ENCODE measurements at places on chromosomes 7 and 10. TPM values are rescaled to one million over a fixed set of nuclear protein-coding genes. Genes with fewer than 3 reads are reported as not detected.
A peak's percentile ranks its signal among the peaks of the same experiment; 100 is the strongest.

GRCh38 chr10:111234914-111235302 lies 158.1 kb downstream of the ADRA2A start:
- DNase-seq, result no peak

DNA sequence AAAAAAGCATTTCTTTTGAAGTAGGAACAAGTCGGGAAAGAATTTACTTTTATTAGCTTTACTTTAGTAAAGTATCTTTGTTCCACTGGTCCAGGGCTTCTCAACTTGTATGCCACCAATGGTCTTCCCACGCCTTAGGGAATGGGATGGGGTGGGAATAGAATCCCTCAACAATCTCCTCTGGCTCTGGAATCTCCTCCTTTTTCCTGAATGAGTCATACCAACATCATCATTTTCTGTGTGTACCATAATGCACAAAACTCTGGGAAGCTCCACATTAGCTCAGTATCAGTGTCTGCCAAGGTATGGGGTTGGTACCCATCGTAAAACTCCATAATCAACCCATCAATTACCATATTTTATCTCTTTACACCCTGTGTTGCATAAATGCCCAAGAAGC lies 159.4 kb upstream of the BMPER start:
- DNase-seq, result no peak

DNA sequence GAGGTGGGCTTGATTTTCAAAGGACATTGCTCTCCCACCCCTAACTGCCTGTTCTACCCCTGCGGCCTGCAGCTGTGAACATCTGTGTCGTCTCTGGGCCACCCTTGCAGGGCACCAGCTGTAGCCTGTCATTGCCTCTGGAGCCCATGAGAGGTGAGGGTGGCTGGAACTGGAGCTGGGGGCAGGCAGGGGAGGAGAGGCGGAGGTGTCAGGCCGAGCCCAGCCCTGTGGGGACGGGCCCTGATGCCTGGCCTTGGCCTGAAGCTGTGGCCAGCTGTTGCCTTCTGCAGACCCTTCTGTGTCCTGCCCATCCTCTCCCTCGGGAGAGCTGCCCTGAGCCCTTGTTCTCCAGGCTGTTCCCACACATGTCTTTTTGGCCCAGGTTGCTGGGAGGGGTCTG lies 44.5 kb downstream of the PALD1 start:
- DNase-seq, result no peak

GRCh38 chr10:43125881-43126731 lies 12.1 kb upstream of the CSGALNACT2 start:
- no peak for DNase-seq

DNA sequence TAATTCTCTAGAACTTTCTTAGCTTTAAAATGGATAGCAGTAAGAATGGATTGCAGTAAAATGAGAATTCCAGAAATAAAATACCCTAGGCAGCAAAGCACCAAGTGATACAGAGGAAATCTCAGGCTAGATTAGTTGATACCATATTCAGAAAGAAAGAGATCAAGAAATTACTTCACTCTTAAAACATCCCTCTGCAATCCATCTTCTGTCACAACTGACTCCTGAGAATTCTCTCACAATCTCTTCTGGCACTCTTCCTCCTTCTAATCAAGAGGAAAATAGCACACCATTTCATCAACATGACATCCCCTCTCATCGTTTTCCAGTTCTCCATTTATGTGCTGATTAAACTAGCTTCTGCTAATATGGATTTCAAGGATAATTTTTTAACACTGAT lies 42.2 kb upstream of the LAMB1 start:
- DNase-seq, result no peak

GRCh38 chr10:47035819-47036337 lies 124.7 kb downstream of the PTPN20 start:
- DNase-seq, result no peak

- DNase-seq, result no peak
Observed at GRCh38 chr10:13629116-13629515, 42.4 kb downstream of the PRPF18 start.

- no peak for DNase-seq
Observed at GRCh38 chr7:22411977-22412693, 55.2 kb upstream of the RAPGEF5 start.

- no peak for DNase-seq
Observed at GRCh38 chr10:132696204-132696603, 89.7 kb downstream of the NKX6-2 start.

DNA sequence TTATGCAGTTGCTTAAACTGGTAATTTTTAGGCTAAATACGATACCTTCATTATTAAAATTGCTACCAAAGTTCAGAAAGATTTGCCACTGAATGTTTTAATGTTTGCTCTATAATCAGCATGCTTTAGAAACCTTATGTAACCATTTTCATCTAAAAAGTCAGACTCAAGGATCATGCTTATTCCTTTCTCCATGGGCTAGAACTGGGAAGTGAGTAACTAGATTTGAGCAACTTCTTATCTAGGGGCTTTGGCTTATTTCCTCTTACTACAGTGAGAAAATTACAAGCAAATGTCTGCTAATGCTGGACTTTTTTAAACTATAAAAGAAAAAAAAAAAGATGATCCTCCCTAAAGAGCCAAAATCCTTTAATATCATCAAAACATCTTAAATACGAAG lies 215.9 kb downstream of the CRPPA start:
- DNase-seq, result no peak

GRCh38 chr7:141838581-141838980 lies 2.7 kb downstream of the PRSS37 start:
- DNase-seq, result no peak

- no peak for DNase-seq
Observed at GRCh38 chr10:30832749-30833627, 198.7 kb downstream of the ZNF438 start.

DNA sequence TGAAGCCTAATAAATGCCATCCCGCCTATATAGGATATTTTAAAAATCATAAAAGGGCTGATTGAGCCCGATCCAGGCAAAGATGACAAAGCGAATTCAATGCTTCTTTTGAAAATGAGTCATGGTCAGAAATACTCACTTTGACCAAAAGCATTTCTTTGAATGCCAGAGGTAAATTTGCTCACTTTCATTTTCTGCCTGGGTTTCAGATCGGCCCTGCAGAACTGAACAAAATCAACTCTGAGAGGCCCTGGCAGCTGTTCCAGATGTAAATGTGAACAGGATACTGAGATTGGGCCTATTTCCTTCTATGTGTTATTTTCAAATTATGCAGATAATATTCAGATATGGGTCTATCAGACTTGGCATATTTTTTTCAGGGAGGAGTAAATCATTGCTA lies 114.8 kb upstream of the ARID5B start:
- peak; percentile 11 for DNase-seq

- DNase-seq, result no peak
Observed at GRCh38 chr10:94075506-94075905, 81.8 kb downstream of the PLCE1 start.

GRCh38 chr10:131131726-131132591 lies 179.6 kb downstream of the TCERG1L start:
- DNase-seq, result no peak

DNA sequence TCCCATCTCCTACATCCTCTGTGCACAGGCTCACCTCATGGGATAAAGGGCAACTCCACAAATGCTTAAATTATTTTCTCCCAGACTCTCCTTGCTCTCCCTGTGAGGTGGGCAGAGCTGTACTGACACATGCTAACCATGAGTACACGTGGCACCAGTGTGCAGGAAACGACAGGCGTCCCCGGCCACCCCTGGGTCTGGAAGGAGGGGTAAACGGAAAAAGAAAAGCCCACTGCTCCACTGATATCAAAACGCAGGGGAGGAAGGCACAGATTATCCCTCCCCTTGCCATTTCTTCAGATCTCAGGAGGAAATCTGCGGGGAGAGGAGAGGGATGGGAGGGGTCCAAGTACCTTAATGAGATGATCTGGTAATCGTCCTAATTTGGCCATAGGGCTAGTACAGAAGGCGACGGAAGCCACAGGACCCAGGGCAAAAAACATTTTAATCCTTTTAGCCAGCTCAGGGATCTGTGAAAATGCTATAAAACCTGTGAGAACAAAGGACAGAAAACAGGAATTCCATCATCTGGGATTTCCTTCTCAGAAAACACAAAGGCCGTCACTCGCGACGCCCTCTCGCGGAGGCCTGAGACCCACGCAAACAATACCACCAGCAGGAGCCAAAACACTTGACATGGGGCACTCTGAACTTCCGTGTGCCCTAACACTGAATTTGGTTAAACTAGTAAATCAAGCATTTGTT lies 17.8 kb upstream of the CH25H start:
- DNase-seq, result peak; percentile 11

GRCh38 chr7:36723951-36724664 lies at the start of gene AOAH:
TSS of gene AOAH (minus strand) at chr7:36724494. CDS start at chr7:36724148, 346 bp downstream.
- DNase-seq, result no peak

DNA sequence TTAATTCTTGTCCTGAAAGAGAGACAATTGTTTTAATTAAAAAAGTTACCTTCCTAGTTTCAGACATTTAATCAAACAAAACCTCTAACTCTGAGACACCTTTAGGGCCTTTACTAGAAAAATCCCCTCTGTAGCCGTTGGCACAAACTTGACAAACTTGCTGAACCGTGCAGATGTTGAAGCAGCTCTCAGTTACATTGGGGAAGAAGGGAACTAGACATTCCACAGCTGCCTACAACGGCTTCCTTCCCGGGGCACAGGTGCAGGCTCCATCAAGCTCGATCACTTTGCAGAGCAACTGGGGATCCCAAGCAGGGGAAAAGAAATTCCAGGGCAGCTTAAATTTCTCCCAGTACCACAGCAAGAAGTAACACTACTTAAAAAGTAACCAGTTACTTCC lies 141.3 kb downstream of the SKAP2 start:
- no peak for DNase-seq

DNA sequence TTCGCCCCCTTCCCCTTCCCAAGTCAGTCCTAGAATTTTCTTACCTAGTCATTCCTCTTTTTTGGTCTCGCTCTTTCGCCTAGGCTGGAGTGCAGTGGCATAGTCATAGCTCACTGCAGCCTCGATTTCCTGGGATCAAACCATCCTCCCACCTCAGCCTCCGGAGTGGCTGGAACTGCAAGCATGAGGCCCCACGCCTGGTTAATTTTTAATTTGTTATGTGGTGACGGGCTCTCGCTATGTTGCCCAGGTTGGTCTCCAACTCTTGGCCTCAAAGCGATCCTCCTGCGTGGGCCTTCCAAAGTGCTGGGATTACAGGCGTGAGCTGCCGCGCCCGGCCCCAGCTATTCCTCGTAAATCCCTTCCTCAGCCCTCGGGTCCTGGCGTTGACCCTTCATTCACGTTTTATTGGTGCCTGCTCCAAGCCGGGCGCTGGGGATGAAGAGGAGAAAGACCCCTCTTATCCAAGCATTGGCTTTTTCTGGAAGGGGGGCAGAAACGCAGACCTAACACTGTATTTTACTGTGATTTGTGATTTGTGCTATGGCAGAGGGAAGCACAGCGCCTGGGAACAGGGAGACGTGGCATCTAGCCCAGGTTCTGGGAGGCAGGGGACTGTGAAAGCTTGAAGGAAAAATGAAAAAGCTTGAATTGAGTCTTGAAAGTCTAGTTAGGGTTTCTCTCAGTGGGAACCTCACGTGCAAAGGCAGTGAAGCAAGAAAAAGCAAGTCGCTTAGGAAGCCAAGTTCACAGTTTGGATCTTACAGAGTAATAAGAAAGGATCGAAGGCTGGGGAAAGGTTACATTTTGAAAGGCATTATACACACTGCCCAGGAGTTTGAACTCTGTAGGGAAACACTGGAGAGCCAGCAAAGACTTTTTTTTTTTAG lies 516 bp downstream of the ZNHIT1 start:
- no peak for DNase-seq

- DNase-seq, result no peak
Observed at GRCh38 chr7:22598318-22598920, 98.4 kb upstream of the STEAP1B start.

DNA sequence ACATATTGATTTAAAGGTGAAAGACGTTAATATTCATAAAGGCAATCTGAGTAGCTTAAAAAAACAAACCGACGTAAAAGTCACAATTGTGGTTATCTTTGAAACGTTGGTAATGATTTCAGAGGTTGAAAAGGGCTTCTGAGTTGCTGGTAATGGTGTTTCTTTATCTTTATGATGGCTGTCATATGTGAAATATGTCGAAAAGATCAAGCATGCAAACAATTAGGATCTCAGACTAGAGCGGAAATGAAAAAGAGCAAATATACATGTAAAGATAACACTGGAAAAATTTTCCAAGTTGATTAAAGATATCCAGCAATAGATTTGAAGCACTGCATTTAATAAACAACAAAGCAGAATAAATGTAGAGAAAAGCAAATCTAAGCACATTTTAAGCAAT lies 998.3 kb upstream of the MBL2 start:
- no peak for DNase-seq

- no peak for DNase-seq
Observed at GRCh38 chr7:74083928-74084721, 521 bp downstream of the LIMK1 start.

DNA sequence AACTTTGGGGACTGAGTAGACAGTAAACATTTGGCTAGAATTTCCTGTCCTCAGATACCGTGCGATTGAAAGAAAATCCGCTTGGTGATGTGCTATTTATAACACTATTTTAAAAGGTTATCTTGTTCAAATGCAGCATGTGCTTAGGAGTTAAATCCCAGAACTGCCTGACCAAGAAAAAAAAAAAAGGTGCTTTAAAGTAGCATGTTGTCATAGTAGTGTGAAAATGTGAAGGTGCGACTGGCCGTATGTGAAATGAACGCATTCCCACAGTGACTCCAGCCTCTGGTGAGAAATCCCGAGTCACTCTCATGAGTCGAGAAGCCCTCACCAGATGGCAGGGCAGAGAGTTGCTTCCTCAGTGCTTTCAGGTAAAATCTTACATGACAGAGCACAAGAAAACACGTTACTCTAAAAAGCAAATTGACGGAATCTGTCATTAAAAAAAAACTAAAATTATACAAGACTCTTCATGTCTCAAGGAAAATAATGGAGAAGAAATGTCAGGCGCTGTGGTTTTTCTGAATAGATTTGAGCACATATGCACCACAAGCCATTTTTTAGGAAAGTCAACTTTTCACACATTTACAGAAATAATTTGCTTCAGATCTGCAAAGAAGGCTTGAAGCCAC lies 18.4 kb upstream of the KLF6 start:
- no peak for DNase-seq

- DNase-seq, result no peak
Observed at GRCh38 chr10:5810225-5810624, 3.0 kb downstream of the GDI2 start.

Gene AGMO
- total RNA-seq, result 13.5 TPM

Gene ATG9B
- total RNA-seq, result 7.1 TPM

Gene PAX4
- not detected for total RNA-seq

Gene MCM10
- total RNA-seq, result 1.6 TPM

Gene SRRM3
- total RNA-seq, result 3.1 TPM

Gene TRIM24
- 38.9 TPM for total RNA-seq

Gene DKK1
- total RNA-seq, result 10.2 TPM

Gene SCIN
- 7.6 TPM for total RNA-seq

Gene RSPH10B2
- total RNA-seq, result not detected

Gene AMZ1
- not detected for total RNA-seq

Gene SCART1
- 2.2 TPM for total RNA-seq

Gene LIPK
- total RNA-seq, result not detected

Gene LRRN3
- 0.32 TPM for total RNA-seq

Gene GLI3
- 14.7 TPM for total RNA-seq

Gene CALHM1
- not detected for total RNA-seq

Gene OR2A42
- total RNA-seq, result not detected

Gene TCERG1L
- total RNA-seq, result 0.23 TPM

Gene ABCC2
- total RNA-seq, result 0.74 TPM

Gene NPC1L1
- 0.23 TPM for total RNA-seq

Gene GPRIN2
- 16.9 TPM for total RNA-seq

Measured in prostate gland (tissue), 2 donors.